ENCODE measurements at places on chromosomes 2 and 18.

GRCh38 chr2:178006710-178007109 is 65.9 kb downstream of the PDE11A start:
- DNase-seq = no peak

- no peak for DNase-seq
Measured at GRCh38 chr2:236644502-236644911, 74.9 kb downstream of the ACKR3 start.

DNA sequence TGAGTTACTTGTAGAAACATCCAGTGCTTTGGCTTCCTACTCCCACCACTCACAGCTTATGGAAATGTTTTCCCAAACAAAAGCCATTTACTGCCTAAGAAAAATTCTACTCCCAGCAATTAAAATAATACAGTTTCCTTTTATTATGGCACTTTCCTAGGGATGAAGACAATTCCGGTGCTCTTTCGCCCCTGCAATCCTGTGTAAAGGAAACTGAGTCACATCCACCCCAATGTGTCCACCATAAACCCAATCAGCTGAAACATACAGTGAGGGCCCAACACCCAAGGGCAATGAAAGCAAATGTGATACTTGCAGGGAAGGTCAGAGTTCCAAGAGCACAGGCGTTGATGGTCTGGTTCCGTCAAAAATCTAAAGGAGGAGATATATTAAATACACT is 62.0 kb upstream of the ST3GAL5 start:
- no peak for DNase-seq

DNA sequence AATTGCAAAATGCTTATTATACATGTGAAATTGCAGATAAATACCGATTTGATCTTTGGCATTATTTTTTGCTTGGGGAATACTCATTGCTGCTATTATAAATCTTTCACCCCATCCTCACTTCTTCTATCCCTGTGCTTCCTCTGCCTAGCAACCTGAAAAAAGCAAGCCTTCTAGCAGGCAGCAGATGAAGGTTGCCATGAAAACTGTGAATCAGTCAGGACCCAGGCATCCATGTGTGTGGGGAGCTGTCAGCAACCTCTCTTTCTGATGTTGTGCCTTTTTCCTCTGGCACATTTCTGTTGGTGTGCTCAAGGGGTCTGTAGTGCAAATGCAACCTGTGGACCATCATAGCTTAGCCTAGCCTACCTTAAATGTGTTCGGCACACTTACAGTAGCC is 364.2 kb downstream of the LRRTM1 start:
- DNase-seq = no peak

GRCh38 chr2:72605836-72606442 is 219.9 kb downstream of the EXOC6B start:
- peak; percentile 9 for DNase-seq

DNA sequence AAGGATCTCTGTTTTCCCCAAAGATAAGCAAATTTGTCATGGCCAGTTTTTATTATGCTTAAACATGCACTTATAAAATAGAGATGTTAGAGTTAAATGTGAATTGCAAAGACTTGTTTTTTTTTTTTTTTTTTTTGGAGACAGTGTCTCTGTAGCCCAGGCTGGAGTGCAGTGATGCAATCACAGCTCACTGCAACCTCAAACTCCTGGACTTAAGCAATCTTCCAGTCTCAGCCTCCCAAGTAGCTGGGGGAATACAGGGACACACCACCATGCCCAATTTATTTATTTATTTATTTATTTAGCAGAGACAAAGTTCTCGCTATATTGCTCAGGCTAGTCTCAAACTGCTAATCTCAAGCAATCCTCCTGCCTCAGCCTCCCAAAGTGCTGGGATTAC is 15.1 kb downstream of the PHOSPHO2 start:
- no peak for DNase-seq

DNA sequence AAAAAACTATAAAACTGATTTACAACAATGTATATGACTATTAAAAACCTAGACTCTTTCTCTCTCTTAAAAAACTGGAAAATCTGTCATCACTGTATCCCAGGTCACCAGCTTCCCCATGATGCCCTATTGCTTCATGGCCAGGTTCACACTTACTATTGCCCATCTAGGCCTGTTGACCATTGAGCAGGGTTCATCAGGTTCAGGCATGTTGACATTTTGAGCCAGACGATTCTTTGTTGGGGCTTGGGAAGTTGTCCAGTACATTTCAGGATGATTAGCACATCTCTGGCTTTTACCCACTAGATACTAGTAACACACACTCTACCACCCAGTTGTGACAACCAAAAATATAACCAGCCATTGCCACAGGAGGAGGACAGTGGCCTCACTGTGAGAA is 26.9 kb upstream of the RAB27B start:
- DNase-seq = no peak

GRCh38 chr2:105567996-105568494 is 169.2 kb upstream of the FHL2 start:
- DNase-seq = no peak

GRCh38 chr2:88641330-88641729 is 14.1 kb upstream of the EIF2AK3 start:
- DNase-seq = no peak

- no peak for DNase-seq
Measured at GRCh38 chr18:3415110-3415509, 34.9 kb upstream of the TGIF1 start.

- no peak for DNase-seq
Measured at GRCh38 chr18:52289392-52289791, 50.6 kb upstream of the DCC start.

DNA sequence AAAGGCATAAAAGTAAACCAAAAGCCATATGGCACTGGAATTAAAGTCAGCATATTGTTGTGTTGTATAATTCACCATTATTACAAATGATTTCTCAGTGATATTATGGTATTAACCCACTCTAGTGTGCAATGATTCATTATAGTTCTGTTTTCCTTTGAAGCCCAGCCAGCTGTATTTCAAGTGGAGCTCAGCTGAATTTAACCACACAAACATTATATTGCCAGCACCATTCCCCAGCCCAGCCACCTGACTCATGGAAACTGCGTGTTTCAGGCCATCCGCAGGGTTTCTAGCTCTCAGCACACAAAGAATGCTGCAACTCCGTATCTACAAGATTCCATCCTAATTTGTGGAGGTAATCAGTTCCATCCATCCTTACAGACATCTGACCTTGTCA is 166.8 kb upstream of the CHAC2 start:
- no peak for DNase-seq

GRCh38 chr2:230969659-230970015 is 26.3 kb upstream of the SPATA3 start:
- DNase-seq = no peak

GRCh38 chr2:199147216-199147615 is 310.5 kb downstream of the SATB2 start:
- DNase-seq = no peak

- no peak for DNase-seq
Measured at GRCh38 chr2:79906139-79906890, 393.5 kb downstream of the CTNNA2 start.

DNA sequence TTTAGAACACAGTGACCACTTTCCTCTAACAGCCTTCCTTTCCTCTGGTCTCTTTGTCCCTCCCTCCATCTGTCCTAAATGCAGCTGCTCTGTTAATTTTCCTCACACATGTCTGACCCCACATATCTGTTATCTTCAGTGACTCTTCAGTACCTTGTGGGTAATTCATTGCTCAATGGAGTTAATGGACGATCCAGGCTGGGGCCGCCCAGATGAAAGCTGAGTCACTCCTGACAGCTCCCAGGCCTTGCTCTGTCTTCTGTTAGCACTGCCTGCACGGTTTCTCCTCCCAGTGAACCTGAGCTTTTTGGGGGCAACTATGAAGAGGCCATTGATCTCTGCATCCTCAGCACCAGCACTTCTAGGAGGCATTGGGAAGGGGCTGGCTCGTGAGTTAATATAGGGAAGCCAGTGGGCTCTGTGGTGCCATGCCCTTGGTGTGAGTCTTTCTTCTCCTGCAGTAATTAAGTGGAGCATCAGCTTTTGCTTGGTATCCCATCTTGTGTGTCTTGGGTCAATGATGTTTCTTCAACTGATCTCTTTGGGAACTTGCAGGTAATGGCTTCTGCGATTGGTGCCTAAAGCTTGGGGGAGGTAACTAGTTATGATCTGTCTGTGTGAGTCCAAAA is 67.3 kb downstream of the SNORC start:
- DNase-seq = no peak

- no peak for DNase-seq
Measured at GRCh38 chr2:1641523-1641922, 102.8 kb downstream of the PXDN start.

- no peak for DNase-seq
Measured at GRCh38 chr18:57843386-57843785, 40.3 kb upstream of the ATP8B1 start.

DNA sequence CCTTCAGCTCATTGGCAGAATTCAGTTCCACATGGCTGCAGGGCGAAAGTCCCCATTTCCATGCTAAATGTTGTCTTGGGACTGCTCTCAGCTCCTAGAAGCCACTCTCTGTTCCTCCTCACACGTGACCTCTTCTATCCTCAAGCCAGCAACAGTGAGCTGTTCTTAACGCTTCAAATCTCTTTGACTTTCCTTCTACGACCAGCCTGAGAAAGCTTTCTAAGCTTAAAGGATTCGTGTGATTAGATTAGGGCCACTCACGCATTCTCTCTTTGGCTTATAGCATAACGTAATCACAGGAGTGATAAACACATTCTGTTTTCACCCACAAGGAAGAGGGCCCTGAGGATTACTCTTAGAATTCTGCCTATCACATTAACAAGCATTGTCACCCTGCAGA is 29.8 kb upstream of the LAMA1 start:
- DNase-seq = no peak

DNA sequence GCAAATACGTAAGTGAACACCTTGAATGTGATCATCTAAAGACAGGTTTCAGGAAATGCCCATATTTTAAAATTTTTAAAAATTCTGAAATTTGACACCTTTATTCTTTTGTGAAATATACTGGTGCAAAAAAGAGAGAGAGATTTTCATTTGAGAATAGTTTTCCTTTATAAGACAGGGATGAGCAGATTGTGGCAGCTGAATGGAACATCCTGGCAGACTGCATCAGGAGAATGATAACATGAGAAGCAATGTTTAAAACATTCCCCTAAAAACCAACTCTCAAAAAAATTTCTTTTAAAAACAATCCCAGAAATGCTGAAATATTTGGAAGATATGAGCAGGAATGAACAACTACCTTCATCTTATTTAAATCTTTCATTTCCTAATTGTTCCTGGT is 744.8 kb upstream of the ID2 start:
- DNase-seq = no peak

- DNase-seq = no peak
Measured at GRCh38 chr2:101815739-101816391, 118.4 kb downstream of the MAP4K4 start.

- no peak for DNase-seq
Measured at GRCh38 chr18:12963069-12963468, 15.3 kb downstream of the SEH1L start.

DNA sequence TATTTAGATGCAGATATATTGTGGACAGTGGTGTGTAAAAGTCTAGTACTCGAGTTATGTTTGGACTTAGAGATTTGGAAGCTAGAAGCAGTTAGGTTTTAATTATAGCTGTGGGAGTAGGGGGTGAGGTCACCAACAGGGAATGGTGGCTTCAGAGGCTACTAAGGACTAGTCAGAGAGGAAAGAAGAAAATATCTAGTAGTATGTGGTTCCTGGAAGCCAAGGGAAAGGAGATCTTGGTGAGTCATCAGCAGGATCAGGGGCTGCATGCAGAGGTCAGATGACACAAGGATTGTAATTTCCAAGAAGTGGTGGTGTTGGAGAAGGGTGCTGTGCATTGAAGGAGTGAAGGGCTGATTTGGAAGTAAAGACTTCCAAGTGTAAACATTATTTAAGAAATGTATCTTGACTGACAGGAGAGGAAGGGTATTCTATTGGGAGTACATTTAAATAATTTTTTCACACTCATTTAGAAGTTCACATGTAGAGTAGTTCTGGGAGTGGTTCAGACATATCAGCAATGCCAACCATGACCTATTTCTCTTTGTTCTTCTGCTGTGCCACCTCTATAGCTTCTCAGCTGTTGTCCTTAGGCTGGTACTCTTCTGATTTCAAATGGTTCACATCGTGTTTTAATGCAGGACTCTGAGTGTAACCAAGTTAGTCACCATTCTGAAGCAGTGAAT is 59.1 kb downstream of the ACSL3 start:
- no peak for DNase-seq

DNA sequence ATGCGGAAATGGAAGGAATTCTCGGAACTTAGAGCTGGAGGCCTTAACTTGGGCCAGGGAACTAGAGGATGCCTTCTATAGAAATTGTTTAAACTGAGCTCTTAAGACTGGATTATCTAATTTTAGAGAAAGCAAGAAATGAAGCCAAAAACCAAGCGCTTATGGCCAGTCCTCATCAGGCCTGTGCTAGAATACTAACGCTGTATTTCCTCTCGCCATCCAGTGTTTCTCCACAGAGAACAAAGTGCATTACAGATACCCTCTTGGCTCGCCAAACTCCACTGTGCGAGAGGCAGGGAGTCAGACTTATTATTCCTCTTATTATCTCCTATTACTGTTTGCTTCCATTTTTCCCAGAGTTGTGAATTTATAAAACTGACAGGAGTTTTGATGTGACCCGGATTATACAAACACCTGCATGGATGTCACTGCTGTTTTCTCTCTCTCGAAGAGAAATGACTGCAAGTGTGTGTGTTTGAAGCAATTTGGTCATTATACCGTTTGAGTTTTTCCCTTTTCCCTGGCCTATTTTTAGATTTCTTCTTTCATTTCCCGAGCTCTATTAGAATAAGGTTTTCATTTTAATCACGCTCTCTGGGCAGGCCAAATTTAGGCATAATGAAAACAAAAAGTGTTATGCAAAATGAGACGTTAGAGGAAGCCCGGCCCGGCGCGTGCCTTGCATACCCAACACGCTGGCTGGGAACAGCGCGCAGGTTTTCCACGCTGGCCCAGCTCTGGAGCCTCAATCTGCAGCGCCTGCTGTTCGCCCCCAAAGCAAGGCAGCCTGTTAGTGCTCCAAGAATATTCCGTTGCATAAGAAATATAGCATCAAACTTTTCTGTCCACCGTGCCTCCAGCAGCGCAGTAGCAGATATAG is 103.3 kb downstream of the ALK start:
- DNase-seq = no peak

DNA sequence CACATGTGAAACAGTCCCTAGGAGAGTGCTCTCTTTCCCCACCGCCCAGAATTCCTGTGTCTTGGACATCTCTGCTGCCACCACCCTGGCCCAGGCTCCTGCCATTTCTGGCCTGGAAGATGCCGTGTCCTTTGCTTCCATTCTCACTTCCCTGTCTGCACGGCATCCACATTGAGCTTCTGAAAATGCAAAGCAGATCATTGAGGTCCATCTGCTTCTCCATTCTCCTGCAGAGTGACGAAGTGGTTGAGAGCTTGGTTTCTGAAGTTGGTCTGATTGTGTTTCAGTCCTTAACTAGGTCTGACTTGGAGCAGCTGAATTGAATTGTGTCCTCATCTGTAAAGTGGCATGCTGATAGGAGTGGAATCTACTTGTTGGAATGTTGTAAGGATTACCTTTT is 98.7 kb upstream of the MGAT5 start:
- peak; percentile 55 for DNase-seq
